Inflammatory macrophage treated with lipopolysaccharide for 1 hour (primary cell): ENCODE measurements at places on chromosomes 7 and 10.

DNA sequence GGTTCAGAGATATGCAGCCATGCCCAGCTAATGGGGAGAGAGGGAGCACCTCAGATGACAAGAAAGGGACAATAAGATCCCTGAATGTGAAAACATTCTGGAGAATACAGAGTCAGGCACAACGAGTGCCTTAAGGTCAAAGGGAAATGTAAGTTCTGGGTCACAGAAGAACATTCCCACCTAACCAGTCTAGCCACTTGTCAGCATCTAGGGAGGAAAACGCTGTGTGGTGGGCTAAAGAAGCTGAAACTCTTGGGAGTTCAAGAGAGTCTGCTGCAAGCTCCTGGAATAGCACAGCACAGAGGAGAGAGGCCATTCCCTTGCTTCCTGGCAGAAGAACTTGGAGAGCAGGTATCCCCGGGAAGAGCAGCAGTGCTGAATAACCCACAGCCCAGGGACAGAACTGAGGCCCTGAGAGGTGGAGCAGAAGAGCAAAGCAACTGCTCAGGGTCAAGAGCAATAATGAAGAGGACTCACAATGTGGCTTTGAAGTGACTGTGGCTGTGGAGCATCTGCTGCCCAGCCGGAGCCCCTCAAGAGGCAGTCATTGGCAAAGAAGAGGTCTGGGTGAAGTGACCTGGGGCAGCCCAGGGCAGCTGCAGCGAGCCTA, 182.3 kb downstream of the NPSR1 start:
- no peak for DNase-seq

- no peak for DNase-seq
Measured at GRCh38 chr10:113278221-113278620, 274.6 kb upstream of the HABP2 start.

- no peak for DNase-seq
Measured at GRCh38 chr10:16602104-16602775, 80.6 kb upstream of the C1QL3 start.

GRCh38 chr10:48690791-48691660, 6.4 kb downstream of the WDFY4 start:
- DNase-seq = no peak
